ENCODE measurements at places on chromosomes 6 and 20.

DNA sequence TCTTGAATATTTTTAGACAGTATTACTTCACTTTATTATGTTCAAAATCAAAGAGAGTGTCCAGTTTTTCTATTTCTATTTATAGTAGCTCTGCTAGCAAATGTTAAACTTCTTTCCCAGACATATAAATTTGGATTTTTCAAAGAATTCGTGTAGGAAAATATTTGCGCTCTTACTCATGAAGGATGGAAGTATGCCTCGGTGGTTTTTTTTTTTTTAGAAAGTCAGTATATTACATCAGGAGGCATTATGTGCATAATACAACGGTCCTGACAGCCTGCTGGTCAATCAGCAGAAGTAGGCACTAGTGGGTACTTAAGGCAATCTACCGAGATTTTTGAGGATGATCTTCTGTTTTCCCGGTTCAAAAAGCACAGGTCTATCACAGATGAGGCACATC is 249.3 kb downstream of the TBX18 start:
- no peak for DNase-seq

- no peak for DNase-seq
Observed at GRCh38 chr6:43089467-43089866, 13.4 kb downstream of the PTK7 start.

- DNase-seq, result no peak
Observed at GRCh38 chr6:14408446-14408845, 290.9 kb downstream of the CD83 start.

GRCh38 chr6:74853991-74854390 is 351.9 kb downstream of the COL12A1 start:
- DNase-seq, result no peak

DNA sequence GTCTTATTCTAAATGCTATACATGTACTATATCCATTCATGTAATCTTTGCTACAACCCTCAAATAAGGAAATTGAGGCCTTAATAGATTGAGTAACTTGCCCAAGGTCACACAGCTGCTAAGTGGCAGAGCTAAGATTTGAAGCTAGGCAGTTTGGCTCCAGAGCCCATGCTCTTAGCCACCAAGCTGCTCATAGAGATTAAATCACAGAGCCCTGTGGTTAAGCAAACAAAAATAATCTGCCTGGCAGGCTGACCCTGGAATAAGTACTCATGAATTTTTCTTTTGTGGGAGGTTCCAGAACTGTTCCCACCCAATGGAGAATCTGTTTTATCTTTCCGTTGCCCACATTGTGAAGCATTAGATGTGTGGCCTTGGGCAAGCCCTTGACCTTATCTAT is 7.4 kb downstream of the AAR2 start:
- no peak for DNase-seq

DNA sequence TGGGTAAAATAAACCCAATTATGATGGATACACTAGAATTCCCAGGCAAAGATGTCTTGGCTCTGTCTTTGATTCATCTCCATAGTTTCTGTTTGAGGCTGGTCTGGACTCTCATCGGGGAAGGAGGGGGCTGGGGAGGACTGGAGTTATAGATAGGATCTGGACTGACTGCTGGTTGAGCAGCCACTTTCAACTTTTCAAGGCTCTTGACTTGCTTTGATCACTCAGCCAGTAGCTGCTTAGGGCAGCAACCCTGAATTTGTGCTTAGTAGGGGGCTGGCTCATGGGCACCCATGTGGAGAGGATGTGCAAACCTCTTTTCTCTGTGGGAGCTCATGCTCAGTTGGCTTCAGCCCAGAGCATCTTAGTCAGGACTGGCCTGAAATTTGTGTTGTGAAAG is 114.0 kb upstream of the NEDD9 start:
- peak; percentile 14 for DNase-seq

GRCh38 chr6:13009031-13009430 is 292.5 kb downstream of the PHACTR1 start:
- DNase-seq, result no peak

- no peak for DNase-seq
Observed at GRCh38 chr20:51661609-51662178, 106.5 kb downstream of the ATP9A start.

DNA sequence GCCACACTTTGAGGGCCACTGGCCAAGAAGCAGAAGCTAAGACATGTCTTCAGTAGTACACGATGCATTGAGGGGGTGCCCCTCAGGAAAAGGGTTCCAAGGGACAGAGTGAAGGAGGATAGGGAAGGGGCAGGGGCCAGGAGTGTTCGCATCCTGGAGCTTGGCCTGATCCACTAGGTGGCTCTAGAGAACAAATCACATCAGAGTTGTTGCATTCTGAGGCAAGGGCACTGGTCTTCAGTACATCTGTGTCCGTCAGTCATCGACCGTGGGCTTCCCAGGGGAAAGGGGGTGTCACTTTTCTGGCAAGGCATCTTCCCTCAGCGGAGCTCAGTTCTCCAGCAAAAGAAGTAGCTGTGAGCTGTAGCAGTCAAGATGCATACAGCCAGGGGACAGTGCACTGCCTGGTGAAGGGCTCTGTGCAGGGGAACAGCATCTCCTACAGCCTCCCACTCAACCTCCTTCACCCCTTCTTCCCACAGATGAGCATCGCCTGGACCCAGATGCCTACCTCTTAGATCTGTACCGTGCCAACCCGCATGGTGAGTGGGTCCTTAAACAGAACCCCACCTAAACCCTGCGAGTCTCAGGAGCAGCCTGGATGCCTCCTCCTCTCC is 47.8 kb downstream of the ARHGAP40 start:
- peak; percentile 36 for DNase-seq

- no peak for DNase-seq
Observed at GRCh38 chr6:8361259-8361658, 74.1 kb downstream of the SLC35B3 start.

GRCh38 chr6:15025446-15025845 is 220.4 kb upstream of the JARID2 start:
- DNase-seq, result no peak

DNA sequence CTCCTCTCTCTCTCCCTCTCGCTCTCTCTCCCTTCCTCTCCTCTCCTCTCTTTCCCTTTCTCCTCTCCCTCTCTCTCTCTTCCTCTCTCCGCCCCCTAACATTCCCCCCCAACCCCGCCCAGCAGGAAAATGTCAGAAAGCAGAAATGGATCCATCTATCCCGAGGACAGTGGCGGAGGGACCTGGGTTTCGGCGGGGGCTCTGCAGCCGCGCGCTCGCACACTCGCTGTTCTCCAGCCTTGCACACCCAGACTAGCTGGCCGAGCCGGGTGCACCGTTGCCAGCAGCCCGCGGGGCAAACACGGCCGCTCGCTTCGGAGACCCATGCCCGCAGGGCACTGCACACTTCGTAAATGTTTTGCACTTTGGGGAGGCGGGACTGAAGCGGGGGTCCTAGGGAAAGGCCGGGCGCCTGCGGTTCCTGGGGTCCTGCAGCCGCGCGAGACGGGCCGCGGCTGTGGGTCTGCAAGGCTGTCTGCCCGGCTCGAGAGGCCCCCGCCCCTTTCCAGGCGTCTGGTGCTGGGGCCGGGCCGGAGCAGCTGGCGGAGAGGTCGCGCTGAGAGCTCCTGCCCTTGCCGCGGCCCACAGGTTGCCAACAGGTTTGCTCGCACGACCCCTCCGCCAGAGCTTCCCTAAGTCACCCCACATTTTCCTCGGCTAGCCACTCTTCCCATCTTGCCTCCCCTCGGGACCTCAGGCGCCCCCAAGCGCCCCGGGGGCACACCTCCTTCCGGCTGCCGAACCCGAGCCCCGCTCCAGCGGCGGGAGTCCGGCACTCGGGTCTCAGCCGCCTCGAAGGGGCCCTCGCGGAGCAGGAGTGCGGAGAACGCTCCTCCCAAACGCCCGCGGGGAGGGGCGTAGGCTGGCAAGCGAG is 818 bp upstream of the MDGA1 start:
- DNase-seq, result peak; percentile 76

DNA sequence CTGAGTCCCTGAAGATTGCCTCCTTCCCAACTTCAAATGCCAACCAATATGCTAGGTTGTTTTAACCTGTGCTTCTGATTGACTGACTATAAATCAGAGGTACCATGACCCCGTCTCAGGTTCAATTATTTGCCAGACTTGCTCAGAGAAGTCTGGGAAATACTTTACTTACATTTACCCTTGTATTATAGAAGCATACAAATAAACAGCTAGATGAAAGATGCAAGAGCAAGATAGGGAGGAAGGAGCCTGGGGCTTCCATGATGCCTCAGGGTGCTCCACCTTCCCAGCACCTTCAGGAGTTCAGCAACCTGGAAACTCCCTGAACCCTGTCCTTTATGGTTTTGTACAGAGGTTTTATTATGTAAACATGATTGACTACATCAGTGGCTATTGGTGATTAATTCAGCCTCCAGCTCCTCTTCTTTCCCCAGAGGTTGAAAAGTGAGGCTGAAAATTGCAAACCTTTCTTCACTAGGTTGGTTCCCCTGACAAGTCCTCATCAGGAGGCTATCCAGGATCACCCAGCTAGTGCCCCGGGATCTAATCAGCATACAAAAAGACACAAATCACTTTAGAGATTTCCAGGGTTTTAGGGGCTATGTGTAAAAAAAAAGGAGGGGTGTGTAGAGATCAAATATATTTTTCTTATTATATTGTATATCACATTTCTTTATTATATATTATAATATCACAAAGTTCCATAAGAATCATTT is 547.7 kb downstream of the EPM2A start:
- no peak for DNase-seq

DNA sequence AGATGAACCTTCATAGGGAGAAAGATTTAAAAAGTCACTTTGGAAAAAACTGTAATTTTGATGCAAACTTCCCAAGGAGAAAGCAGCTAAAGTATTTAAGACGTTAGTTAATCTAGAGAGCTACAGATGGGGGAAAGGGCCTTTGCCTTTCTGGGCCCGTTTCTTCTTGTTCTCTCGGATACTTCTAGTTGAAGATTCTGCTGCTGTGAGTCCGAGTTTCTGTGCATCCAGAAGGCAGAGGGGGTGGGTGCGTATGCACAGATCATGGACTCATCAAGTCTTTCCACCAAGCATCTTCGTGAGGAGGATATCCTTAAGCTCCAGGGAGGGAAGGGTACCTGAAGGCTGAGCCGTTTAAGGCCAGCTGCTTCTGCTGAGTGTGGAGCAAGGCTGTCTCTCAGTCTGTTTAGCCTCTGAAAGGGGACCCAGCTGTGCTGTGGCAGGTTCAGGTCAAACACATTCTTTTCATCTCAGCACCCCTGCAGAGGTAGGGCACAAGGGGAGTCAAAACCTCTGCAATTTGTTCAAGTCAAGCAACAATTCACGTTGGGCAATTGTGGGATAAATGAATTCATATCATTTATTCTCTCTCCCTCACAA is 4.3 kb downstream of the LAMP5 start:
- DNase-seq, result no peak

- no peak for DNase-seq
Observed at GRCh38 chr20:48302844-48303542, 517.7 kb upstream of the SULF2 start.

DNA sequence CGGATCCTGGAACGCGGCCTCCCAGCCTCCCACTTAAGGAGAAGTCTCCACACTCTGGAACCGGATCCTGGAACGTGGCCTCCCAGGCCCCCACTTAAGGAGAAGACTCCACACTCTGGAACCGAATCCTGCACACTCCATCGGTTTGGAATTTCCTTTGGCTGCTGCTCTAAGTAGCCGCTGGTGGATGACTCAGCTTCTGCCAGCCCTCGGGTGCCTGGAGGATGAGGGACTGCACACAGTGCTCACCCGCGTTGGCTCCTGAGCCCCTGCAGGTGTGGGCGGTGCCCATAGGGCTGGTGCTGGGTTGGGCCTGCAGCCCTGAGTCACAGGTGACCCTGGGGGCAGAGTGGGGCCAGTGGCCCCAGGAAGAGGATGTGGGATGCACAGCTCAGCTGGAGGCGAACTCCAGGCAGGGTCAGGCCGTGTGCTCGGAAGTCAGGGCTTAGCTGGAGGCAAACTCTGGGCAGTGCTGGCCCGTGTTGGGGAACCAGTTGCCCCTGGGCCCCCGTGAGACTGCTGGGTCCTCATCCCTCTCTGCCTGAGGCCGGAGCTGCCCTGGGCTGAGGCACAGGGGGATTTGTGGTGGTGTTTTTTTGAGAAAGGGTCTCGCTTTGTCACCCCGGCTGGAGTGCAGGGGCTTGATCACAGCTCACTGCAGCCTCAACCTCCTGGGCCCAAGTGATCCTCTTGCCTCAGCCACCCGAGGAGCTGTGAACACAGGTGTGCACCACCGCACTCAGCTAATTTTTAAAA is 13.9 kb upstream of the TNFRSF6B start:
- DNase-seq, result no peak

DNA sequence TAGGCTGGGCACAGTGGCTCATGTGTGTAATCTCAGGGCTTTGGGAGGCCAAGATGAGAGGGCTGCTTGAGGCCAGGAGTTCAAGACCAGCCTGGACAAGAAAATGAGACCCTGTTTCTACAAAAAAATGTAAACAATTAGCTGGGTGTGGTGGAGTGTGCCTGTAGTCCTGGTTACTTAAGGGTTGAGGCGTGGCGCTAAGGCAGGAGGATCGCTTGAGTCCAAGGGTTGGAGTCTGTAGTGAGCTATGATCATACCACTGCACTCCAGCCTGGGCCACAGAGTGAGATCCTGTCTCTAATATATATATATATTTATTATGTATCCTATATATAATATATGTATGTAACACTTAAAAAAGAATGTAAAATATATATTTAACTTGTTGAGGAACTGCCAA is 7.9 kb upstream of the ABRACL start:
- no peak for DNase-seq

- DNase-seq, result no peak
Observed at GRCh38 chr6:53045891-53046673, 19.1 kb upstream of the FBXO9 start.

DNA sequence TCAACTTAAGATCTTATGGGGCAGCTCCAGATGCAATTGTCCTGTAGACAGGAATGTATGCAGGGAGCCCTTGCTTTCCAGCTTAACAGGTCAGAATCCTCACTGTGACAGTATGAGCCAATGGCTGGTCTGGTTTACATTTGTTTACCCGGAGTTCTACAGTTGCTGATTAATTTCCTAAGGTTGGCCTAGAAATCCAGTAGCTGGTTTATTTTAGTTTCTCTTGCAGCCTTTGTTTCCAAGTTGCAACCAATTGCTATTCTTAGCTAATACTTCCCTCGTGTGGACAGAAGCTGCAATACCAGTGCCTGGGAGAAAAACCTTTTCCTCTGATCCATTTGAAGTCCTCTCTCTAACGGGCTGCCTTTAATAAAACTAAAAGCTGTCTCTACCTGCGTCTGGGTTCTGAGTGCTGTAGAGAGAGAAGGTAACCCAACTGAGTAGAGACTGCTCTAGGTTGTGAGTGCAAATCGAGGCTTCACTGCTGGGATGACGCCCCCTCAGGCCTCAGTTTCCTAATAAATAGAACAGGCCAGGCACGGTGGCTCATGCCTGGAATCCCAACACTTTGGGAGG is 45.9 kb downstream of the ZNF217 start:
- peak; percentile 37 for DNase-seq

- no peak for DNase-seq
Observed at GRCh38 chr6:124927806-124928205, 34.4 kb upstream of the RNF217 start.

- DNase-seq, result peak; percentile 84
Observed at GRCh38 chr6:33126101-33126714, 50.4 kb downstream of the HLA-DPB1 start.
